ENCODE measurements at places on chromosomes 16 and 17. TPM values are rescaled to one million over a fixed set of nuclear protein-coding genes. Genes with fewer than 3 reads are reported as not detected.

DNA sequence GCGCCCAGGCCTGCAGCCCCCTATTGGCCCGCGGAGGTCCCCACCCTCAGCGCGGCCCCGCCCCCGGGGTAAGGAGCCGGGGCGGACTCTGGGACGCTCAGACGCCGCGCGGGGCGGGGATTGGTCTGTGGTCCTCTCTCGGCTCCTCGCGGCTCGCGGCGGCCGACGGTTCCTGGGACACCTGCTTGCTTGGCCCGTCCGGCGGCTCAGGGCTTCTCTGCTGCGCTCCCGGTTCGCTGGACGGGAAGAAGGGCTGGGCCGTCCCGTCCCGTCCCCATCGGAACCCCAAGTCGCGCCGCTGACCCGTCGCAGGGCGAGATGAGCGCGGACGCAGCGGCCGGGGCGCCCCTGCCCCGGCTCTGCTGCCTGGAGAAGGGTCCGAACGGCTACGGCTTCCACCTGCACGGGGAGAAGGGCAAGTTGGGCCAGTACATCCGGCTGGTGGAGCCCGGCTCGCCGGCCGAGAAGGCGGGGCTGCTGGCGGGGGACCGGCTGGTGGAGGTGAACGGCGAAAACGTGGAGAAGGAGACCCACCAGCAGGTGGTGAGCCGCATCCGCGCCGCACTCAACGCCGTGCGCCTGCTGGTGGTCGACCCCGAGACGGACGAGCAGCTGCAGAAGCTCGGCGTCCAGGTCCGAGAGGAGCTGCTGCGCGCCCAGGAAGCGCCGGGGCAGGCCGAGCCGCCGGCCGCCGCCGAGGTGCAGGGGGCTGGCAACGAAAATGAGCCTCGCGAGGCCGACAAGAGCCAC is at the start of gene NHERF1:
TSS of gene NHERF1 (plus strand) at position 100 of the 750 bp plus-strand sequence. CDS start at position 319, 219 bp downstream.
- DNase-seq = peak; percentile 94

DNA sequence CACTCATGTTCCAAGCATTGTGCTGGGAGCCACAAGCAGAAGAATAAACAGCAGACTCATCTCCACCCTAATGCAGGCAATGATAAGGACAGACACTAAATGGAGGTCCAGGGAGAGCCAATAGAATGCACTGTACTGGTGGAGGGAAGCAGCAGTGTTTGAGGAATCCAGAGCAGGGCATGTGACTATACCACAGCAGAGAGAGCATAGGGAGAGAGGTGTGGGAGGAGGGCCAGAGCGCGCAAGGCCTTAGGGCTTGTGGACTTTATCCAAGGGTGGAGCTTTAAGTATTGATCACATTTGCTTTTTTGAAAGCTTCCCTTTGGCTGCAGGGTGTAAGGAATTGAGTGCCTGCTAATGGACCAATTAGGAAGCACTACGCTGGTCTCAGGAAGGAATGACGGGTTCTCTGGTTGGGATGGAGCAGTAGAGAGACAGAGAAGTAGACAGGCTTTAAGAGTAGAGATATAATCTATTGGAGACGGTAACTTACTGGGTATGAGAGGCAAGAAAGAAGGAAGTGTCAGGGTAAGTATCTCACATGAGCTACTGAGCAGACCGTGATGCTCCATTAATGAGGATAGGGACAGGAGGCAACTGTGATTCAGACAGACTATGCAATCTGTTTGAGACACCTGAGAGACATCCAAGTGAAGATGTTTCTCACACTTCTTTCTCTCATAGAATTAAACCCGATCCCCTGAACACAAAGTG is 82.2 kb downstream of the MYO1D start:
- DNase-seq = no peak

- DNase-seq = no peak
Measured at GRCh38 chr17:20092973-20093626, 83.9 kb downstream of the SPECC1 start.

MPP2 gene
- polyA plus RNA-seq = 1.9 TPM

Data from pancreas (tissue), 10 donors.